ENCODE measurements at places on chromosomes 6 and 20. TPM values are rescaled to one million over a fixed set of nuclear protein-coding genes. Genes with fewer than 3 reads are reported as not detected.
A peak's percentile ranks its signal among the peaks of the same experiment; 100 is the strongest.

The HLA-DOB gene
- 1.7 TPM for total RNA-seq

The PSORS1C1 gene
- total RNA-seq, result 3.5 TPM

The LAMA2 gene
- total RNA-seq, result 57.4 TPM

The PCIF1 gene
- 45.3 TPM for total RNA-seq

The CCN2 gene
- 167 TPM for total RNA-seq

The FUT9 gene
- total RNA-seq, result not detected

GRCh38 chr6:125236536-125237327 is 65.0 kb downstream of the HDDC2 start:
- no peaks in the 10 kb centered on the region for H3K27me3 ChIP-seq
- no peak overlapping the region for H3K27ac ChIP-seq
- H3K36me3 ChIP-seq, result no peaks in the 10 kb centered on the region

GRCh38 chr6:117008618-117009017 is 131.6 kb downstream of the RFX6 start:
- H3K27me3 ChIP-seq, result no peaks in the 10 kb centered on the region
- no peak for DNase-seq
- H3K27ac ChIP-seq, result no peak overlapping the region

DNA sequence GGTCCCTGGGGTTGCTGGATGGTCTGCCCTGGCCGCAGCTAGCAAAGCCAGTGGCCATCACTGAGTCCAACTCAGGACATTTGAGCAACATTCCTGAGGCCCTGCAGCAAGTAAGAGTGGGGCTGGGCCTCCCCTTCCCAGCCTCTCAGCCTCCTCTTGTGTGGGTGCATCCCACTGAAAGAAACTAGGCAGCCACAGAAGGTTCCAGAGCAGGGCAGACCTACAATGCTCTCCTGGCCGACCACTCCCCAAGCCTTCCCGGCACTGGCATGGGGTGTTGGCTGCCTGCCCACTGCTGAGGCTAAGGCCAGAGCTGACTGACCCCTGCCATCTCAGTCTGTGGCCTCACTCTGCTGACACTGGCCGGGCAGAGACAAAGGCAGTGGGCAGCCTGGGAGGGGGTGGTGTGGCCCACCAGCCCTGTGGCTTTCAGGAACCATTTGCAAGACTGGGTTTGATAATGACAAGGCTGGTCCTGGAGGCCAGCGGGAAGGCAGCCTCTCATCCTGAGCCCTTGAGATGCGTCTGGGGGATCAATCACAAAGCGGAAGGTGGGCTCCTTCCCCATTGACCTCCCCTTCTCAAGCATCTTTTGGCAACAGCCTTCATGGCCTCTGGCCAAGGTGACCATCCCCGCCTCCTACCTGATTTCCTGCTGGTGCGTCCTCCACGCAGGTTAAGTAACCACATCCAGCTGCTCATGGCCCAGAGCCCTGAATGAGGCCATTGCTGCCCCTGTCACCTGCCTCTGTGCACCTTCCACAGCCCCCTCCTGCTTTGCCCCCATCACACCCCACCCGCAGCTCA is 9.6 kb downstream of the DLGAP4 start:
- DNase-seq, result no peak
- no peak overlapping the region for H3K4me3 ChIP-seq
- H3K27me3 ChIP-seq, result no peaks in the 10 kb centered on the region
- no peak overlapping the region for H3K27ac ChIP-seq
- H3K4me1 ChIP-seq, result no peaks in the 10 kb centered on the region

- no peaks in the 10 kb centered on the region for H3K36me3 ChIP-seq
- no peaks in the 10 kb centered on the region for H3K27me3 ChIP-seq
- no peaks in the 10 kb centered on the region for H3K4me1 ChIP-seq
- peak; percentile 83 for DNase-seq
- H3K27ac ChIP-seq, result no peak overlapping the region
Observed at GRCh38 chr6:142474531-142475289, 172.9 kb downstream of the ADGRG6 start.

DNA sequence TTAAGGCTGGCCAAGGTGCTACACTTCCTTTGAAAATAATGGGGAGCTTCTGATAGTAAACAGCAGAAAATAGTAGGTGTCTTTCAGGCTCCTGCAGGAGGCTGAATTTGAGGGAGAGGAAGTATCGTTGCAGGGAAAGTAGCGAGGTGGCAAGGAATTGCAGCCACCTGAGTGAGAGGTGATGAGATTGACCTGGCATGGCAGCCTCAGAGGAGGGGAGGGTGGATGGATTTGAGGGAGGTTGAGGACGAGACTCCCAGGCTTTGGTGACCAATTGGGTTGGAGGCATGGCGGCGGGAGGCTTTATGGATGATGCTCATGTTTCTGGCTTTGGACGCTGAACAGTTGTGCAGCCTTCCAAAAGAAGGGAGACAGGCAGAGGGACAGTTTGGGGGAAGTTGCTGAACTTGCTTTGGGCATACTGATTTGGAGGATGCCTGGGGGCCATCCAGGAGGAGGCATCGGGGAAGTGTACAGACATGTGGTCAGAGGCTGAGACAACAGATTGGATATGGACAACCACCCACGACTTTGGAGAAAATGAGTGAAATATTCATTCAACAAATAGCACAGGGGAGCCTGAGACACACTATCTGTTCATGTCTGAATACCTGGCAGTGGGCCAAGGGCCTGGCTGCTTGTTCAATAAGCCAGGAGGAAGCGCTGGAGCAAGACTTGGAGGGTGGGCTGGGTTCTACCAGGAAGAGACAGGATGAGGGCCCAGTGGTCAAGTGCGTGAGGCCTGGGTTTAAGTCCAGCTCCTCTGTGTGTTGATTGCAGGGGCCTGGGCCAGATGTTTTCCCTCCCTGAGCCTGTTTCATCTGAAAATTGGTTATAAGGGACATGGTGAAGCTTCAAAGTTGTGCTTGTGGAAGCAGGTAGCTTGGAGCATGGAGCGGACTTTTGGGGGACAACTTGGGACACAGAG is 113.2 kb downstream of the CEBPB start:
- H3K27ac ChIP-seq, result peak overlapping the region; percentile 80
- no peak overlapping the region for H3K4me3 ChIP-seq
- H3K4me1 ChIP-seq, result peaks cover 48% of the 10 kb centered on the region
- H3K36me3 ChIP-seq, result no peaks in the 10 kb centered on the region
- H3K27me3 ChIP-seq, result no peaks in the 10 kb centered on the region
- no peak for DNase-seq

DNA sequence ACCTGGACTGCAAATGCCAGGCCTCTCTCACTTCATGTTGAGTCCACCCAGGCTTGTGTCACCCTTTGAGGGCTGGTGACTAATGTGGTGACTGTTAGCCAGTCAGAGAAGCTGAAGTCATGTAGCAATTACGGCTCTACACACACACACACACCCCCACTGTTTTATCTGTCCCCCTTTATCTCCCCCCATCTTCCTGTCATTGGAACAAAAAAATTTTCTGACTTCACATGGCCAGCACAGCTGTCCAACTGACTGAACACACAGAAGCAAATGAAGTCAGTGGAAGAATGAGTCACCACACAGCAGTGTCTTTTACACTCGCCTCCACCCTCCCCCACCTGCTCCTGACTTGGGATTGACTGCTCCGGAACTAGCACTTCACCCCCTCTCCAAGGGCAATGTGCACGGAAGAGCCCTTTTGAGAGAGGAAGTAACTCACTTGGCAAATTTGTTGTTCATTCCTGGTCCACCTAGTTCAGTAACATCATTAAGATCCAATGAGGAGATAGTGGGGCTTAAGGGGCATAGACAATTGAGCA is 198.0 kb downstream of the RNF144B start:
- no peak overlapping the region for H3K4me3 ChIP-seq
- no peaks in the 10 kb centered on the region for H3K27me3 ChIP-seq
- DNase-seq, result no peak
- H3K27ac ChIP-seq, result no peak overlapping the region

DNA sequence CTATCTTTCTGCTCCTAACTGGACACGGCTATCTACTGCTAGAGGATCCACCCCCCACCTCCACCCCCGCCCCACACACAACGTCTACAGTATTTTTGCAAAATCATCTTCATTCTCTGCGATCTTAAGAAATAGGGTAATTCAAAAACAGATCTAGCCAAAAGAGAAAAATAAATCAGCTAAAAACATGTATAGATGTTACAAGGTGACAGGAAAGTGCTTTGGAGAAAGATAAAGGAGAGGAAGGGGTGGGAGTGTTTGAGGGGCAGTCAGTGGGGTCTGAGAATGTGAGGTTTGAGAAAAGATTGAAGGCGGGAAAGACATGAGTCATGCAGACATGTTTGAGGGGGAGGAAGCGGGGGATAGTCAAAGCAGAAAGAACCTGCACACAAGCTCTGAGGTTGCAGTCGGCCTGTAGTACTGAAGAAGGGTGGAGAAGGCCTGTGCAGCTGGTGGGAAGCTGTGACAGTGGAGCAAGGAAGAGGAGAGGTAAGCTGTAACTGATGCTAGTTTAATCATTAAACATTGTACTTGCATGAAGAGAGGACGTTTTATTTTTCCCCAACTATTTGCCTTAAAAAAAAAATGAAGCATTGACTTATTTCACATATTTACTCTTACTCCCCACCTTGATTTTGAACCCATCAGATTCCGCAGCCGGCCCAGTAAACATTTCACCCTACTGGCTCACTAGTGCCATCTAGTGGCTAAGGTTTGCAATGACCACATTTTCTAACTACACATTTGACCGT is 332.6 kb downstream of the ADGRB3 start:
- no peak overlapping the region for H3K27ac ChIP-seq
- H3K27me3 ChIP-seq, result no peaks in the 10 kb centered on the region
- no peaks in the 10 kb centered on the region for H3K36me3 ChIP-seq
- no peak overlapping the region for H3K4me3 ChIP-seq

- H3K4me3 ChIP-seq, result peak overlapping the region; percentile 41
- peaks cover 5% of the 10 kb centered on the region for H3K4me1 ChIP-seq
- H3K36me3 ChIP-seq, result no peaks in the 10 kb centered on the region
- H3K27ac ChIP-seq, result peak overlapping the region; percentile 73
- H3K27me3 ChIP-seq, result no peaks in the 10 kb centered on the region
Observed at GRCh38 chr6:169654598-169655391, 47.0 kb downstream of the WDR27 start.

DNA sequence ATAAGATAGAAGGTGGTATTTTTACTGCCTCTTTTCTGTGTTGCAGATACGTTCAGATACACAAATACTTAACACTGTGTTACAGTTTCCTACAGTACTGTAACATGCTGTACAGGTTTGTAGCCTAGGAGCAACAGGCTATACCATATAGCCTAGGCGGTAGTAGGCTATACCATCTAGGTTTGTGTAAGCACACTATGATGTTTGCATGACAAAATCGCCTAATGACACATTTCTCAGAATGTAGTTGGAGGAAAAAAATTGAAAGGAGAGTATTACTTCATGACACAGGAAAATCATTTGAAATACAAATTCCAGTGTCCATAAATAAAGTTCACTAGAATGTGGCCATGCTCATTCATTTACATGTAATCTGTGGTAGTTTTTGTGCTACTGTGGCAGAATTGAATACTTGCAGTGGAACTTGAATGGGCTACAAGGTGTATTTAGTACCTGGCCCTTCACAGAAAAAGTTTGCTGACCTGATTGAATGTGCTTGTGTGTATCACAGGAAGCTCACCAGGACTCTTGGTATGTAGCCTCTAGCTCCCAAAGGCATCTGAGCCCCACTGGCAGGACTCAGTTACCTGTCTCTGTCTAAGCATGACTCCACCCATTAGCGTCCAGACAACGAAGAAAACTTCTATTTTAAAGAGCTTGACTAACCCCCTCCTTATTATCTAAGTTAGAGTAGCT is 18.8 kb downstream of the TOP1 start:
- DNase-seq, result no peak
- H3K36me3 ChIP-seq, result no peaks in the 10 kb centered on the region
- no peak overlapping the region for H3K4me3 ChIP-seq

DNA sequence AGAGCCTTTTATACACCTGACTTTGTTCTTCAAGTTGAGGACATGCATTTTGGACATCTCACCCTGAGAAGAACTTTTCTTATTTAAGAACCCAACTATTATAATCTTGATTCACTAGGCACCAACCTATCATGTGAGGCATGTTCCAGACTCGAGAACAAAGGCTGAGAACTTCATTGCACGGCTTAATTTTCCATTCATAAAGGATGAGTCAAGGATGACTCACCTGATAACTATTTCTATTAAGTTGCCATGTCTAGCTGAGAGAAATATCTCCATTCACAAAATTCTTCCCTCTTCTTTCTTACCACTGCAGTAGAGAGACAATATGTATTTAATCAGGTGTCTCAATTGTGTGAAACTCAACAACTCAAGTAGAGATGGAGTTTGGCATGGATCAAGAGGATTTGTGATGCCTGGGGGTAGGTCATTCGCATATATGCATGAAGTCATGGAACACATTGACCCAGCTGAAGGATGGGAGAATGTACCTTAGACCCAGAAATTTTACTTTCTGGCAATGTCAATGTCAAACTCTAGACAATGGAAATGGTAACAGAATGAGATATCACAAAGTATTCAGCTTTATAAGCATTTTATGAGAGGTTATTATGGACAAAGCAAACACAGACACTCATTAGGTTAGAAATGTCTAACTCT is 208.7 kb upstream of the PRND start:
- H3K36me3 ChIP-seq, result no peaks in the 10 kb centered on the region
- DNase-seq, result no peak
- H3K4me1 ChIP-seq, result no peaks in the 10 kb centered on the region
- H3K27ac ChIP-seq, result no peak overlapping the region
- H3K4me3 ChIP-seq, result no peak overlapping the region

DNA sequence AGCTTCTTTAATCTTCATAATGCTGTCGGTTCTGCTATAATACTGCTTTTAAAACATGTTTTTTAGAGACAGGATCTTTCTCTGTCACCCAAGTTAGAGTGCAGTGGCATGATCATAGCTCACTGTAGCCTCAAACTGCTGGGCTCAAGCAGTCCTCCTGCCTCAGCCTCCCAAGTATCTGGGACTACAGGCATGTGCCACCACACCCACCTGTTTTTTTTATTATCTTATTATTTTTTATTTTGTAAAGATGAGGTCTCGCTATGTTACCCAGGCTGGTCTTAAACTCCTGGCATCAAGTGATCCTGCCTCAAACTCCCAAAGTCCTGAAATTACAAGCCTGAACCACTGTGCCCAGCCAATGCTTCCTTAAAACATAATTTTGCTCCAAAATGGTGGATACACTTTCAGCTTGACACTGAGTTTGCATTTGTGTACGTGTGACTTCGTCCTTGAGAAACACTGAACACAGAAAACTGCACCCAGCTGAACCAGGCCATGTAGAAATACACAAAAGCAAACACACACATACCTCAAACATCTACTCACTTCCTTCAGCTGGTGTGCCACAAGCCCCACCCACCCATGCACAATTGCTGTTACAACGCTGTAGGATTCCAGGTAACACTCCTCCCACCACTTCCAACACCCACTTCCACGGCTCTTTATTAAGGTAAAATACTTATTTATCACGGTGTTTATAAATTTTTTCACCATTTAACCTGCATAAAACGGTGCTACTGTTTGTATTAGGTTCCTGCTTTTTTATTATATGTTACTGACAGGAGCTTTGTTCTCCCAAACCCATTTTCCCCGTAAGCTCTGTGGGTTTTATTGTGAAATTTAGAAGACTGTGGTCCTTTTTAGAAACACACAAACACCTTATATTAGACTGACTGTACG is 109.1 kb downstream of the TSHZ2 start:
- H3K36me3 ChIP-seq, result no peaks in the 10 kb centered on the region
- no peak overlapping the region for H3K4me3 ChIP-seq

- peak overlapping the region; percentile 82 for H3K27ac ChIP-seq
- DNase-seq, result no peak
- no peaks in the 10 kb centered on the region for H3K27me3 ChIP-seq
- no peaks in the 10 kb centered on the region for H3K36me3 ChIP-seq
- H3K4me3 ChIP-seq, result no peak overlapping the region
Observed at GRCh38 chr20:6704132-6704861, 63.2 kb upstream of the BMP2 start.
